Activated CD4-positive, alpha-beta T cell treated with anti-CD3 and anti-CD28 coated beads, Interleukin-2, Interleukin-6, amounts not matched to agents 100 ng/mL and 50 ng/mL, durations not matched to agents 16 hours and 8 hours (primary cell): ENCODE measurements at places on chromosomes 5 and 9.

DNA sequence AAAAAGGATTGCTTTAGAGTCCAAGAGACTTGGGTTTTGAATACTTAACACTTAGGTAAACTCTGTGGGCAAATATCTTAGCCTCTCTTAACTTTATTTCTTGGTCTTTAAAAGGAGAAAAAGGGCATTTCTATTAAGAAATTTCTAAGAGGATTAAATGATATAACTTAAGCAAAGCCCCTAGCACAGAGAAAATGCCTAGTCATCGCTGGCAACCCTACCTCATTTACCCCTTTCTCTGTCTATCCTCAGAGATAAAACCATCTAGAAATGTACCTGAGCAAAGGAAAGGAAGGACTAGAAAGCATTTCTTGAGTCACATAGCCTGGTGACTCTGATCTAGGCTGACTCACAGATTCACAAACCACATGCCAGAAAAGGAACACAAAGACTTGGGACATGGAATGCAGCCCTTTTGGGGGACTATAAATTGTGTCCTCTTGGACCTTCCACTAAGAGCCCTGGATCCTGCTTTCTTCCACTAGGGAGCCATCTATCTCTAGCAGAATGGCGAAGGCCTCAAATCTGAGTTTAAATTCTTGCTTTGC, 120.6 kb downstream of the FOXD1 start:
- no peak for DNase-seq

GRCh38 chr9:130833031-130833990, 1.7 kb upstream of the ABL1 start:
- DNase-seq = no peak

DNA sequence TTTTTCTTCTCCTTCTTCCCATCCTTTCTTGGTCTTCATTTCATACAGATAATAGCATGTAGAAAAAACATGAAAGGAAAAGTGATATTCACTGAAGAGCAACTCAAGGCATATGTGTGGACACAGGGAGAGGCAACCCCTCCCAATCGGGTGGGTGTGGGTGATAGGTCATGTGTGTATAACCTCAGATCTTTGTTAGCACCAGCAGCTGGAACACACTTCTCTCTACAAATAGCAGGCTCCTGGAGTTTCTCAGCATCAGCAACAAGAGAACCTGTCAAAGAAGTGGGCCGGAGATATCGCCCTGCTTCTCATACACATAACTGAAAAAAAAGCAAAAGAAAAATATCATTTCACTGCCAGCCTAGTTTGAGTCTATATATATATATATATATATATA, 426.4 kb downstream of the DTWD2 start:
- DNase-seq = no peak

DNA sequence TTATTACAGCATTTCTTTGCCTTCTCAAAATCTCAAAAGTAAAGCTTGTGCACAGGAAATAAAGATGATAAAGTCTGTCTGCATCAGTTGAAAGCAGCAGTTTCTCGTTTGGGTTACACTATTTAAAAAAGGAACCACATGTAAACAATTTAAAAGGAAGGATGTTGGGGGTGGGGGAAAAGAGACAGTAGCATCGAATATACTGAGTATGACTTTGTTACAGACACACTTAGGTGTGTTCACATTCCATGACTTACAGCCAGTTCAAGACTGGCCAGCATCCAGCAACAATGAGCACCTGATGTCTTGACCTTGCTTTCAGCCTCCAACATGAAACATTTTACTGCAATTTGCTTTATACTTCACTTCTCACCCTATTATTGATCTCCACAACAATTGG, 8.7 kb downstream of the GAPT start:
- DNase-seq = no peak

- DNase-seq = peak; percentile 74
Observed at GRCh38 chr5:77356740-77357139, 135.4 kb downstream of the WDR41 start.

- DNase-seq = peak; percentile 53
Observed at GRCh38 chr9:74556685-74557084, 59.5 kb downstream of the RORB start.

- DNase-seq = no peak
Observed at GRCh38 chr5:178602752-178603151, 12.6 kb upstream of the COL23A1 start.

- no peak for DNase-seq
Observed at GRCh38 chr9:137136881-137137607, 1.9 kb upstream of the GRIN1 start.

GRCh38 chr5:154766558-154767281, 11.5 kb downstream of the LARP1 start:
- no peak for DNase-seq

DNA sequence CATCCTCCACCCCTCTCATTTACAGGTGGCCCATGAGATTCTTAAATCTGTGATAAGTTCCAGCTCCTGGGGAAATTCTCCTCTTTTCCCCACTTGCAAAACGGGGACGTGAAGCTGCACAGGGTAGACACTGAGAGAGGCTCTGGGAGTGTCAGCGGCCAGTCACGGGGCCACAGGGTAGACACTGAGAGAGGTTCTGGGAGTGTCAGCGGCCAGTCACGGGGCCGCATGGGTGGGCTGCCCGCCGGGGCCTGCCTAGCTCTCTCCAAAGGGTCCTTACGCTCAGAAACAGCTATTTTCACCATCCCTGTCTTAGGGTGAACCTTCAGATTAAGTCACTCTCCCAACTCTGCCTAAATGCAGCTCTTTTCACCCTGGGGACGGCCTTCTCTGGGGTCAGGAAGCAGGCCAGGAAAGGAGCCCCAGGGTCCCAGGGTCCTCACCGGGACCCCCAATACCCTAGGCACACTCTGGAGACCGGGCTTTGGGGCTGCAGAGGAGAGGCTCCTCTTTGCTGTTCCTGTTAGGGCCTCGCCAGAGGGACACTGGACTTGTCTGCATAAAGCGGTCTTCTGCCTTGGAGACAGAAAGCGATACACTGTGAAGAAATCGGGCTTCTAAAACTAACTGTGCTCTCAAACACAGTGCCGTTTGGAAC, 1.5 kb downstream of the FAM78A start:
- DNase-seq = peak; percentile 52

DNA sequence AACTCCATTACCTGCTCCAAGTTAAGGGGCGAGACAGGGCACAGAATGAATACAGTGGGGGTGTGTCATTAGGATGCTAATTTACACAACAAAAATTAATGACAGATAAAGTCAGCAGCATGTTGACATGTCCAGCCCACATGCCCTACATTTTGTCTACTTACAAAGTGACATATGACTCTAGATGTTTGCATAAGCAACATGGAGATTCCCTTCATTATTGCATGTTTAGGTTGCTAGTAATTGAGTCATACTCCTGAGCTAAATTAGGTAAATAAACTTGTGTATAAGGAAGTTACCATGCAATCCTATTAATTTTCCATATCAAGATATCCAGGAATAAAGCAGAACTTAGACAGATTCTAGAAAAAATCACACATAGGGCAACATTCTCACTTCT, 232.2 kb downstream of the PDE4D start:
- no peak for DNase-seq

- DNase-seq = no peak
Observed at GRCh38 chr5:76290321-76290757, 112.7 kb upstream of the IQGAP2 start.

GRCh38 chr5:150503977-150504620, 3.8 kb upstream of the NDST1 start:
- DNase-seq = no peak

GRCh38 chr9:8680658-8681057, 881.1 kb upstream of the DMAC1 start:
- no peak for DNase-seq

DNA sequence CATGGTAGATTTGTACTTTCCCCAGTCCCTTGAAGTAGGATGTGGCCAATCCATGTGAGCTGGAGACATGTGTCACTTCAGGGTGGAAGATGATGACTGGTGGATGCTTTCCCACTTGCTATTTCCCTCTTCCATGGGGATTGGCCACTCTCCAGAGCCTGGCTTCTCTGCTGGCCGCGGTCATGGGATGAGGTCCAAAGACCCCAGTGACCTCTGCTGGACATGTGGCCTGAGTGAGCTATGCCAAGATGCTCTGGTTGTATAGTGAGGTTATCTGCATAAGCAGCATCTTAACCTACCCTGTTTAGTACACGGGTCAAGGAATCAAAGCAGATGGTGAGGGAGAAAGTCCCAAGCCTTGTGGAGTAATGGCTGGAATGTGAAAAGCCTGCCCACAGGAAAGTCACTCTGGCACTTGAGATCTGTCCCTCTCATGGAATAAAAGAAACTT, 47.1 kb downstream of the SH3PXD2B start:
- no peak for DNase-seq

- DNase-seq = no peak
Observed at GRCh38 chr5:26495437-26495836, 542.9 kb downstream of the CDH9 start.

DNA sequence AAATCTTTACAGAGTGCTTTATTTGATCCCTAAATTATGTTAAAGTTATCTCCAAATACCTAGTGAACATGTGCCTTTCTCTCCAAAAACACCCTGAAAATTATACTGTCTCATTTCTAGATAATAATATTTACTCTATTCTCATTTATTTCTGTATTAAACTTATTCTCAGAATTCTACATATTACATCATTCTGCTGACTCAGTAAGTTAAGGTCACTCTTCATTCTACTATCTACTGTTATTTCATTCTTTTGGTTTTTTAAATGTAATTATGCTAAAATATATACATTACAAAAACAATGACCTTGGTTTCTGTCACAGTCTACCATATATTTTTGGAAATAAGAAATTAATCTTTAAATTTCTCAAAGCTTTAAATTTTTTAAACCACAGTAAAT, 96.2 kb downstream of the RICTOR start:
- no peak for DNase-seq

DNA sequence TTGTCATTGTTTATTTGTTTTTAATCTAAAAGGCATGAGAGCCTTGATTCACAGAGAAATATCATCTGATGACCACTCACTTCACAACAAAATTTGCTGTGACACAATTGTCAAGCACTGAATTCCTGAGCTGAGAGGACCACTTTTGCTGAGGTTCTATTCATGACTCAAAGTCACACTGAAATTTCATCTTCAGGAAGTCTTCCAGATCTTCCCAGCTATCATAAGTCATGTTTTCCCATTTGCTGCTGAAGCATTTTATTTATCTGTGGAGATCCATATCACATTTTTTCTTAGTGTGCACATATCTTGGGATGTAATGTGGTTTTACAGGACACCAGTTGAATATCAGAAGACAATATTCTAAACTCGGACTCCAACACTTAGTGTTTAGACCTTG, 255.1 kb upstream of the TRIM32 start:
- no peak for DNase-seq

GRCh38 chr9:32965999-32966722, 35.3 kb downstream of the APTX start:
- no peak for DNase-seq

DNA sequence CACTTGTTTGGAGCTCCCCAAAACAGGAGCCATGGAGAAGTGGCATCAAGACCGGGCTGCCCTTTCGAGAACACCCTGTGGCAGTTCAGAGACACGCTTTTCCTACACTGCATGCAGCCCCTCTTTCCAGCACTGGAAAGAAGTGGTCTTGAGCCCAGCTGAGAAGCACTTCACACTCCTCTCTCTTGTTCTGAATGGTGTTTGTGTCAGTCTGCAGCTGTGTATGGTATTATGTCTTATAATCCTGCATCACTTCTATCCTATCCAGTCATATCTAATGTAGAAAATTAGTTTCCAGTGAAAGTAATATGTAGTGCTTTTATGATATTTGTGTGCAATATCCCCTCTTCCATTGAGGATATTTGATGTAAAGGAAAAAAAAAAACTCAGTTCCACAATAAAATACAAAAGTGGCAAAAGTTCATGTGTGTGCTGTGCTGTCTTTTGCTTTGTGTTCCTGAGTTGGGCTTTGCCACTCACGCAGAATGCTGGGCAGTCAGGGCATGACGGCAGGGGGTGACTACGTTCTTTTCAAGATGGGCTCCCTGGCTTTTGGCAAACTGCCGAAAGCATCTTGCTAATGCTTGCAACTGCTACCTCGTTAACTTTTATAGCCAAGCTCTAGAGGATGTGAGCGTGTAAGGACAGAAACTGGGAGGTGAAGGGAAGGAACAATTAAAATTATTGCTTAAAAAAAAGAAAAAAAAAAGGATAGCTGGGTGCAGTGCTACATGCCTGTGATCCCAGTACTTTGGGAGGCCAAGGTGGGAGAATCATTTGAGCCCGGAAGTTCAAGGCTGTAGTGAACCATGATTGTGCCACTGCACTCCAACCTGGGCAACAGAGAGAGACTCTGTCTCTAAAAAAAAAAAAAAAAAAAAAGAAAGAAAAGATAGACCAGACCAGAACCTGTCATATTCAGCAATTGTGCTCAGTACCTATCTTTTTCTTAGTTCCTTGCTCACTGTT, 102.2 kb downstream of the MAP1B start:
- no peak for DNase-seq

- no peak for DNase-seq
Observed at GRCh38 chr5:100722657-100723056, 180.4 kb downstream of the ST8SIA4 start.

DNA sequence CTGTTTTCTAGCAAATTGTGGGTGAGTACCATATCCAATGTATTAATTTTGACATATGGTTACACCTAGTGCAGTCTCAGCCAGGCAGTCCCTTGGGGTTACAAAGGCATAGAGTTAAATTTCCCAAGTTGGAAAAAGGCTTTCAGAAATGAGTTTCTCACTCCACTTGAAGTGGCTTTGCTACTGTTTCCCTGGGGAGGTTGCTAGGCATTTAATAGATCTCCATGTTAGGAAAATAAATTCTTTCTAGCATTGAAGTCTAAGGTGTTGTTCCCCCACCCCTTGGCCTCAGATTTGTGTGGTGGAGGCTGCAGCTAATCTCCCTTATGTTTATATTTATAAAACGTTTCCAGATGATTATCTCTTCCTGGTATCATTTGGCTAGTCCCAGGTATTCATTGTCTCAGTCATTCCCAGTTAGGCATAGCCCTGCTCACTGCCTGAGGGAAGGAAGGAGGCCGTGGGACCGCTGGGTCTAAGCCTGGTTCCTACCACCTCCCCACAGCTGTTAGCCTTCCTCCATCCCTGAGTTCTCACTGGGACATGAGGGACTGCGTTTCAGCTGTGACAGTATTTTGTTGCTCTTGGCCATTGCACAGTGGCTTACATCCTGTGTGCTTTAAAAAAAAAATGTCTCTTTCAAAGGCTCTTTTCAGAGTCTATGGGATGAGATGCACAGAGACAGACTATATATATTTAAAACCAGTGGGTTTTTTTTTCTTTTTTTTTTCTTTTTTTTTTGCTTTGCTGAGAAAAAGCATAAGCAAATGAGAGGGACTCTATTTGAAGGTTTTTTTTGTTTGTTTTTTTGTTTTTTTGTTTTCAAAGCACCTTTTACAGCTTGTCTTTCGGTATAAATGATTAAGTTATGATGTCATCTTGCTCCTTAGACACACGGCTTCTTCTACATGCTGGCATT, 121.5 kb downstream of the MAST4 start:
- DNase-seq = no peak
